ENCODE measurements at places on chromosomes 5 and 9.
A peak's percentile ranks its signal among the peaks of the same experiment; 100 is the strongest.

- DNase-seq: no peak
These were observed 1816.1 kb upstream of the C9orf72 start for GRCh38 chr9:29389421-29389820.

- DNase-seq: no peak
These were observed 13.6 kb downstream of the LCN10 start for GRCh38 chr9:136729144-136729543.

DNA sequence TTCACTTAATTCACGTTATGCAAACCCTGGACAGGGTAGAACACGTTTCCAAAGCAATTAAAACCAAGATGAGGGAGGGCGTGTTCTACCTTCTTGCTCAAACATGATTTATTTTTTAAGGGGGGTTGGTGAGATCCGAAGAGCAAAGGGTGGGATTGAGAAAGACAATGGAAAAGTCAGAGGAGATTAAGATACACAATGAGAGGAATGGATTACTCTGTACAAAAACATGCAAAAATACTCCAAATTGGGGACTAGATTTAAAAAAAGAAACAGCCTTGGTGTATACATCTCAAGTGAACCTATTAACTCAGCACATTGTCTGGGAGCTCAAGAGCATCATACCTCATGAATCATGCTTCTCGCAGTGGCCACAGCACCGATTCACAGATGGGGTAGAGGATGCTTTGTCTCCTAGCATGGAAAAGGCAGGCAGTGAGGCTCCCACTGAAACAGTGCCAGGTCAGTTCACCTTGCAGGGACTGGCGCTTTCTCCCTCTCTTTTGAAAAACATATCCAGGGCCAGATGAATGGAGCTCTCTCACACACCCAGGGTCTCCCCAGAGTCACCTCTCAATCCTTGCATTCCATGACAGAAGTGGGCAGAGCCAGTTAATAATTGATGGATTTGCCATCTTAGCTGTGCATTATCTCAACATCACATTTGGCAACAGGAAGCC, 459.7 kb downstream of the BNC2 start:
- no peak for DNase-seq

DNA sequence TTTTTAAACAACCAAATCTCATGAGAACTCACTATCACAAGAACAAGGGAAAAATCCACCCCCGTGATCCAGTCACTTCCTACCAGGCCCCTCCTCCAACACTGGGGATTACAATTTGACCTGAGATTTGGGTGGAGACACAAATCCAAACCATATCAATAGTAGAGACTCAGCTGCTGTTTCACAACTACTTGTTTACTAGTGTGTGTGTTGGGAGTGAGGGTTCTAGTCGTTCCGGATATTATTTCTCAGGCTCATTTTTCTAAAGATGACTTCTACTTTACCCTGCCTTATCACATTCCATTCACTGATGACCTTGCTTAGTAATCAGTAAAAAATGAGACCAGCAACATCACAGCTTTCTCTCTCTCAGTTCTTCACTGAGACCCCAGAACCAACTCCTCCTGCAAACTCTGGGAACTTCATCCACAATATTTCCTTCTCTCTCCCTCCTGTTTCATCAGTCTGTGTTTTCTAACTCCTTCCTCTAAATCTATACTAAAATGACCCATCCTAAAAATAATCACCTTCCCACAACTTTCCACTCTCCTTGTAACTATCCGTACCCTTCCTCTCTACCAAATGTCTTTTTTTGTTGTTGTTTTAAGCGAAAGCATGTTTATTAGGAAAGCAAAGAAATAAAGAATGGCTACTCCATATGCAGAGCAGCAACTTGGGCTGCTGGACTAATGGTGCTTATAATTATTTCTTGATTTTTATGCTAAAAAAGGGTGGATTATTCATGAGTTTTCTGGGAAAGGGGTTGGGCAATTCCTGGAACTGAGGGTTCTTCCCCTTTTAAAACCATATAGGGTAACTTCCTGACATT, 121.5 kb upstream of the SPRY4 start:
- DNase-seq: no peak

GRCh38 chr5:69030358-69031062, 63.3 kb upstream of the SLC30A5 start:
- no peak for DNase-seq

- DNase-seq: peak; percentile 1
These were observed at the start of gene ZNF300 for GRCh38 chr5:150904479-150905311. Gene ZNF300, minus strand, starts transcription at chr5:150904980. Its CDS starts 1,825 bp downstream, at chr5:150903155.

DNA sequence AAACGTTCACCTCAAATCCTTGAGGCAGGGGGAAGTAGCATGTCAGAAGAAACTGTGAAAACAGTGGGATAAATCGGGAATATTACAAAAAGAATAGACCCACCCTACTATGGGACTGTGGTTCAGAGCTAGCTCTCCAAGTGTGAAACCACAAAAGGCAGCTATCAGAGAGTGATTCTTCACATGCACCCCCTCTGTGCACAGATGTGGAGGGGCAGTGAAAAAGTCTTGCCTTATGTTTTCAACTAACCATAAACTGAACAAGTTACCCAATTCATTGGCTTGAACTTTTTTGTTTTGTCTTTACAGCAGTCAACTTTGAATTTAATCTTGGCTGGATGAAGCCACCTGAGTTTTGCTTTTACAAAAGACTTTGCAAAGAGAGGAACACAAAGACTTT, 98.8 kb upstream of the NR4A3 start:
- DNase-seq: no peak

- no peak for DNase-seq
These were observed 10.9 kb downstream of the MCTP1 start for GRCh38 chr5:95274011-95274410.

- DNase-seq: no peak
These were observed 37.6 kb downstream of the ELL2 start for GRCh38 chr5:95923918-95924544.

GRCh38 chr9:98598861-98599260, 109.9 kb downstream of the GABBR2 start:
- no peak for DNase-seq

GRCh38 chr9:105295986-105296385, 51.5 kb downstream of the SLC44A1 start:
- no peak for DNase-seq

- no peak for DNase-seq
These were observed 12.0 kb downstream of the MACROH2A1 start for GRCh38 chr5:135386886-135387628.

GRCh38 chr5:34511063-34511462, 145.1 kb upstream of the RAI14 start:
- DNase-seq: no peak

DNA sequence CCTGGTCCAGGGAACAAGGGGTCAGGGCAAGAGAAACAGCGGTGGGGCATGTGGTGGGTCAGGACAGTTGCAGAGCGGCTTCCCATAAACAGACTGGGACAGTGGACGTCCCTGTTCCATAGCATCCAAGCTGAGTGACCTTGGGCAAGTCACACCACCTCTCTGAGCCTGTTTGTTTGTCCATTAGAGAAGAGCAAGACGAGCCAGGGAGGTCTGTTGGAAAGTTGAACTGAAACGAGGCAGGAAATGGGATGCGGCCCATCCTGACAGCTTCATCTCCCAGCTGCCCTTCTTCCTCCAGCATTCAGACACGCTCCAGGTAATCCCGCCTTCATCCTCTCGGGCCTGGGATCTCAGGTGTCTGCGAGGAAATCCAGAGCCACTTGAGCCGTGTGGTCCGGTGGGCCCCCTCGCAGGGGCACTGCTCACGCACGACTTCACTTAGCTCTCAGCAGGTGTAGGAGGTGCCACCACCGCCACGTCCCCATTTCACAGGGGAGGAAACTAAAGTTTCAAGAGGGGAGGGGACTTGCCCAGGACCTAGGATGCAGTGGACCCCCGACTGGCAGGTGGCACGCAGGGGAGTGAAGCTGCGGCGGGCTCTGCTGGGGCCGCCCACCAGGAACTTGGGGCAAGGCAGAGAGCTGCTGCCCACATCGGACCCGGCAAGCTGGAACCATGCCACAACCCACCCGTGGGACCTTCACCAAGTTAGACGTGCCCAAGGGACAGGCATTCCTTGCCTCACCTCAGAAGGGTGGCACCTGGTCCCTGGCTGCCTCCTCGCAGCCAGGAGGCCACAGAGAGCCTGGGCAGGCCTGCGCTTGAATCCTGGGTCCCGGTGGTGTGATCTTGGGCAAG, 13.0 kb downstream of the PTGES2 start:
- no peak for DNase-seq
